Amniotic stem cell (primary cell): ENCODE measurements at places on chromosomes 1 and 21.

GRCh38 chr1:41138549-41138948, 103.6 kb downstream of the SCMH1 start:
- no peak for DNase-seq

DNA sequence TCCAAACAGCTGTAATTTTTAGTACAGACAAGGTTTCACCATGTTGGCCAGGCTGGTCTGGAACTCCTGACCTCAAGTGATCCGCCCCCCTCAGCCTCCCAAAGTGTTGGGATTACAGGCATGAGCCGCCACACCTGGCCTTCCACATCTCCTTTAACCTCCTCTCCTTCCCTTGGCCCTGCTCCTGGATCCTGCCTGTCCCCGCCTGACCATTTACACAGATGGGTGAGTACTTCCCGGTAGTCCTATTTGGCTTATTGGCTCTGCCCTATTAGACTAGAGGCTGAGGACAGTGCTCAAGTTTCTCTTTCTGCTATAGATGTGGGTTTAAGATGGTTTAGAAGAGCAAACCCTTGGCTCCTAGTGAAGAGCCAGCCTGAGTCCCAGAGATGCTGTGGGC, 7.1 kb downstream of the PTPN7 start:
- DNase-seq: no peak

GRCh38 chr21:38790059-38790458, 15.7 kb upstream of the ETS2 start:
- DNase-seq: no peak

DNA sequence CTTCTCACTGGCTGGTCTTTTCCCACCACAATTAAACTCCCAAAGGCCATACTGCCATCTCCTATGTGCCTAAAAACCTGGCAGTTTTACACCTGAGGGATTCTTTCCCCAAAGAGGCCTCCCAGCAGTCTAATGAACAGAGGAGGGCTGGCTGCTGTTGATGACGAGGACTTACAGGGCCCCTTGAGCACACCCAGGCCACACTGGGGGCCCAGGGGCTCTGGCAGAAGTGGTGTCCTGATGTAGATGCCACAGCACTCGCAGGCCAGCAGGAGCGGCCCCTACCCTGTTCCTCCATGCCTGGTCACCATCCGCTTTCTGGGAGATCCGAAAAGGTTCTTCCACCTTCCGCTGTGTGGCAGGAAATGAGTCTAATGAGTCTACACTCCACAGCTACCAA, 24.2 kb downstream of the POFUT2 start:
- no peak for DNase-seq
